Stimulated activated CD8-positive, alpha-beta memory T cell treated with anti-CD3 and anti-CD28 coated beads, Interleukin-12 subunit alpha, Interleukin-12 subunit beta, amount 100 ng/mL, for 4 hours (primary cell): ENCODE measurements at places on chromosomes 13 and 19.

GRCh38 chr13:40582531-40582930 is 83.9 kb downstream of the FOXO1 start:
- DNase-seq: no peak

- no peak for DNase-seq
Observed at GRCh38 chr13:41938918-41939317, 22.0 kb downstream of the VWA8 start.

GRCh38 chr19:5093297-5093928 is 124.5 kb downstream of the KDM4B start:
- no peak for DNase-seq

- DNase-seq: no peak
Observed at GRCh38 chr13:74128156-74128767, 5.9 kb downstream of the KLF12 start.

DNA sequence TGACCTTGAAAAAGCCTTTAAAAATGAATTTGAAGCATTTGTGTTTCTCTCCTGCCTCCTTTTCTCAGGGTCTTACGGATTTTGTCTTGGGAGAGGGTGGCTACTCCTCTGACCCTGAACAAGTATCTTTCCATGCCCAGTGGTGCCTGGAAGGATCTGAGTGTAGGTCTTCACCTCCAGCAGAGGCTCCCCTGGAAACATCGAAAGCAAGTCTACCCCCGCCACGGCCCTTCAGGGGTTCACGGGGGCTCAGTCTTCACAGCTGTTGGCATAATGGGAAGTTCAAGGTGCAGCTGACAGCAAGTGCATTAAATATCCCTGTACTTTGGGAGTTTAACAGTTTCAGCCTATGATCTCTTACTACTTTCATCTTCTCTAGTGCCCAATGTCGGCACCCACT is 42.7 kb upstream of the SLC15A1 start:
- no peak for DNase-seq

DNA sequence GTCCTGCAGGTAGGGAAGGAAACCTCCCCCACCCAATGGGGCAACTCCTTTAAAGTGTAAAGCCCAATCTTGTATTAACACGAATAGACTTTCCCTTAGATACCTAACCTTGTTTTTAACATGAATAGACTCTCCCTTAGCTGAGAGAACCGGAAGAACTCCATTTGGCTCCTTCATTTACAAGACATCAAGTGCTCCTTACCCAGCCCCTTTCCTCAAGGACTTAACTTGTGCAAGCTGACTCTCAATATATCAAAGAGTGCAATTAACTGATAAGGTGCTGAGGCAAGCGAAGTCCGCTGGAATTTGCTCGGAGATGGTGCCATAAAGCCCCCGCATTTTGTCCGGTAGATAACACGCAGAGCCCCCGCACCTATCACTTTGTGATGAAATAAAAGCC is 9.9 kb upstream of the ZNF90 start:
- DNase-seq: no peak

- DNase-seq: no peak
Observed at GRCh38 chr19:13400296-13400695, 106.0 kb downstream of the CACNA1A start.

DNA sequence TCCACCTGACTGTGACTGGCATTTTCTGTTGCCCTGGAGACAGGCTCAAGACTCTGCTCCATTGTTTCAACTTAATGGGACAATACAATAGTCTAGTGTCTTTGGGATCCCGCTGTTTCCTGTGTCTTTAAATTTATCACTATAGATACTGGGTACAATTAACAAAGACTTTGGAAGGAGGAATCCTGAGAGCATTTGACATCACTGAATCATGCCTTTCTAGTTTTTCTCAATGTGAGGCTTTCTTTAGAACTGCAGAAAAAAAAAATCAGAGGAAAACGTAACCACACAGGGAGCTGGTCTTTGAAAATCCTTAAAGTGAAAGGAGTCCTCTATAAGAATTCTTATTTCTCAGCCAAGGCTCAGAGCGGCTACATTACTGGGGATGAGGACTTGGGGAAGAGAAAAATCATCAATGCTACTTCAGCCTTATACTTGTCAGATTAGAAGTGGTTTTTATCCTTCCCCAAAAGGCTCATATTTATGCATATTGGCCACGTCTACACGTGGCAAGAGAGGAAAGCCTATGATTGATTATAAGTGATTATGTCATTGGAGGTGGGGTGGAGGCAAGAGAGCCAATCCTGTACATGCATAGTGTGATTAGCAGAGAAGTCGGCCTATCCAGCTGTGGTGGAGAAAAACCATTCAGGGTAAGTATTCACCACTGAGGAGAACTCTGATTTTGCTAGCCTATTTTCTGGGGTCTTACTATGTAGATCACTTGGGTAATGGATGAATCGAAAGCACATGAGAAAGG is 34.4 kb upstream of the UBL3 start:
- no peak for DNase-seq

DNA sequence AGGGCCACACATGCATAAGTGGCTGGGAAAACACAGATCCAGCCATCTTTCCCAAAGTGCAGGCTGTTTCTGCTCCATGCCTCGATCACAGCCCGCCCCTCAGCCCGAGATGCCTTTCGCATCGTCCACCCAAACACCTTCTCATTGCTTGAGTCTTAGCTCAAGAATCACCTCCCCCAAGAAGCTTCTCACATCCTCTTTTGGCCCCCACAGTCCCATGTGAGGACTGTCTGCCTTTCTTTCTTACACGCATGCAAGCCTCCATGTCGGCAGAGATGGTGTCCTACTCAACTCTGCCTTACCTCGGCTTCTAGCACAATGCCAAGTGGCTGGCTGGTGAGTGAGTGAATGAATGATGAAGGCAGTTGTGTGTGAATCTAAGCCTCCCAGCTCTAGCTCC is 18.1 kb upstream of the GSX1 start:
- DNase-seq: no peak
